ENCODE measurements at places on chromosomes 11 and 22.

GRCh38 chr11:65869643-65870306 lies 2.8 kb downstream of the EFEMP2 start:
- DNase-seq, result no peak

GRCh38 chr11:61627850-61628661 lies 47.2 kb upstream of the SYT7 start:
- peak; percentile 31 for DNase-seq

GRCh38 chr11:27618281-27618915 lies 81.9 kb downstream of the BDNF start:
- DNase-seq, result no peak

- DNase-seq, result no peak
These were observed 117.7 kb upstream of the SORL1-AS1 start for GRCh38 chr11:121570453-121570852.

Data from germinal center (tissue), 1 donor.